NCI-H446 treated with DMSO at 0.1 percent for 48 hours (cell line): ENCODE measurements at places on chromosomes 1 and 21.

DNA sequence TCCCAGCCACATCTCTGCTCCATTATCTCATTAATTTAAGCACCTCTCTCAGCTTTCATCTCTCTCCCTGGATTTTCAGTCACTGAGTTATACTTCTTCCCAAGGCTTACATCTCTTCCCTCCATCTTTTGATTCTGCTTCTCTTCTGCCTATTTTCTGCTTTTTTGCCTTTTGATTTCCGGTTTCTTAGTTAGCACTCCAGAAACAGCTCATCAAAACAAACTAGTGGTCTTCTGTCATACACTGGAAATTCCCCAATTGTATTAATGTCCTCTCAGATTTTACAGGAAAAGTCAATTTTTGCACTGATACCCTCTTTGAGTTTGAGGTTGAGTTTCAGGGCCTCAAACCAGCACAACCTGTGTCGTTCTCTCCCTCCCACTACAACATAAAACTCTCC, 1.5 kb downstream of the LCE3E start:
- no peak for DNase-seq

DNA sequence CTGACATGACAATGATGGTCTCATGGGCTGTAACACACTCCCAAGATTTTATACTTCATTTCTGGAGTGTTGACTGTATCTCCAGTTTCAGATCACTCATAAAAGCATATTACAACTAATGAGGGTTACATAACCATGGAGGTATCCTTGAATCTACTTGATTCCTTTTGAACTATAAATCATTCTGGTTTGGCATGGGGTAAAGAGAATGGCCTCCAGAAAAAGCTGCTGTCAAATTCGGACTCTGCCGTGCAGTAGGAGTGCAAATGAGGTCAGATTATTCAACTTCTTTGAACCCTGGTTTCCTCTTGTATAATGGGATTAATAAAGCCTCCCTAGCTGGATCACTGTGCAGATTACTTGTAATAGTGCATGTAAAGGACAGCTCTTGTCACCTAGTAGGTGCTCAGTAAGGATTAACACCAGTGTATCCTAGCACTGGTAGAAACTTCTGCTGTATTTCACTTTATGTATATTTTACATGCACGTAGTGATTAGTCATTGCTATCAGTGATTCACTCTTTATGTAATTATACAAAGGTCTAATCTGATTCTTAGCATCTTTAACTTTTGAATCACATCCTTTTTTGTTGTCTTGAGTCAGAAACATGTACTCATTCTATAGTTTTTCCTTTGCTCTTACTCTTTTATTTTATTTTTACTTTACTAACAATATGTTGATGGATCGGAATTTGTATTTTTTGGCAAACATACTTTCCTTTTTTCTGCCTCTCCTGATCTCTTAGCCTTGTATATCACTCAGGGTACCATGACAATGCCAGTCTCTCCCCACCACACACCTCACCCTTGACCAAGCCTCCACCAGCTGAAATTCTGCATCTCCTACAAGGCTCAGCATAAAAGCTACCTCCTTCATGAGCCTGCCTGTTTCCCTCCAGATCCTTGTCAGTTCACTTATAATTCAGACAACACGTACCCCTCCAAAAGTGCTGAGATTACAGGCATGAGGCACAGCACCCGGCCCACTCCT, 3.2 kb downstream of the LRRC8C start:
- DNase-seq: no peak

GRCh38 chr1:153677718-153678518, 570 bp upstream of the NPR1 start:
- peak; percentile 14 for DNase-seq

GRCh38 chr21:32549440-32549839, 35.9 kb downstream of the TCP10L start:
- DNase-seq: no peak

- no peak for DNase-seq
Observed at GRCh38 chr1:207603777-207604176, 41.2 kb upstream of the CR1L start.

DNA sequence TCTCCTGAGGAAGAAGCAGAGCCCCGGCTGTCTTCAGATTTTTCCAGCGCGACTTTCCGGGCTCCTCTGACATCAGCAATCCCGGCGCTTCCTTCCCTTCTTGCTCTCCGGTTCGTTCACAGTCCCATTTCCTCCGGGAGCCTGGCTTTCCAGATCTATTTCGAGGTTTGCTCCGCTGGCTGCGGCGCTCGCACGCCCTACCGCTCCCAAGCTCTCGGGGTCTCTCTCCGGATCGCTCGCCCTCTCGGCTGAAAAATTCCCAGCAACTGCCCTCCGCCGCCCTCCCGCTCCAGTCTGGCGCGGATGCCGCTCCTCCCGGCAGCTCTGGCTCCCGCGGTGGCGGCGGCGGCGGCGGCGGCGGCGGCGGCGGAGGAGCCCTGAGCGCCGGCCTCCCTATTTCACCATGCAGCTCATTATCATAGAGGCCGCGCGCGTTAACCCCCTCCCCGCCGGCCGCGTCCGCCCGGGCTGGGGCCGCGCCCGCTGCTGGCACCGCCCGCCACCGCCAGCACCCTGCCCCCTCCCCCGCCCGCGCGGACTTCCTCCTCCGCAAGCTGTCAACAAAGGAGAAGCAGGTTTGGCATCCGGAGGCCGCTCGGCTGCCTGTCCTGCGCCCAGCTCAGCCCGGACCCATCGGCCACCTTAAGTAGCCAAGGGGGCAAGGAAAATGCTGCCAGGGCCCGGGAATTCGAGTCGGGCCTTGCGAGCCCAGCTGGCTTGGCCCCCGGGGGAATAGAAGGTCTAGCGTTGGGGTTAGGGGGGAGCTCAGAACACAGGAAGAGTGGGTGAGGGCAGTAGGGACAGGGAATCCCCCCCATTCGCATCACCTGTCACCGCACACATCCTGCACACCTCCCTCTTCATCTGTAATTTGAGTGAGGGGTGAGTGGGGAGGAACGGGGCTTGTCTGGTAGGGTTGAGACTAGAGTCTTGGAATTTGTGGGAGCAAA, at the start of gene PLXNA2:
TSS of gene PLXNA2 (minus strand) at position 418 of the 950 bp plus-strand sequence. CDS start 26,462 bp downstream, outside the sequence.
- peak; percentile 60 for DNase-seq
